ENCODE measurements at places on chromosomes 12 and 14. TPM values are rescaled to one million over a fixed set of nuclear protein-coding genes. Genes with fewer than 3 reads are reported as not detected.

The GOLT1B gene
- total RNA-seq: 104 TPM

The RNF34 gene
- total RNA-seq: 35.2 TPM

The SYNDIG1L gene
- total RNA-seq: not detected

The POTEG gene
- total RNA-seq: not detected

The ETV6 gene
- total RNA-seq: 3.2 TPM

The ITGA5 gene
- 276 TPM for total RNA-seq

The TGM1 gene
- 0.98 TPM for total RNA-seq

The NEUROD4 gene
- not detected for total RNA-seq

The MMP14 gene
- total RNA-seq: 0.52 TPM

The KCNC2 gene
- total RNA-seq: not detected

The MANSC1 gene
- total RNA-seq: 4.5 TPM

The SLC24A4 gene
- 0.41 TPM for total RNA-seq

The PTGR2 gene
- 9.9 TPM for total RNA-seq

The AICDA gene
- 0.13 TPM for total RNA-seq

The PSMC6 gene
- total RNA-seq: 90.8 TPM

The FOXN4 gene
- 0.08 TPM for total RNA-seq

The SCARB1 gene
- 166 TPM for total RNA-seq

The NXPH4 gene
- 6.8 TPM for total RNA-seq

The PROX2 gene
- total RNA-seq: not detected

The DIO2 gene
- 1.8 TPM for total RNA-seq

The SUSD6 gene
- total RNA-seq: 7.7 TPM

The PAPOLA gene
- 102 TPM for total RNA-seq

The LRRC23 gene
- 18.6 TPM for total RNA-seq

The C3AR1 gene
- not detected for total RNA-seq

The ADAMTS20 gene
- not detected for total RNA-seq

The CEBPE gene
- total RNA-seq: not detected

The TBC1D30 gene
- 1.5 TPM for total RNA-seq

The LHX5 gene
- total RNA-seq: 0.06 TPM

The TAS2R8 gene
- not detected for total RNA-seq

The ETNK1 gene
- 26.3 TPM for total RNA-seq

The OTUB2 gene
- 2.9 TPM for total RNA-seq

The GZMB gene
- not detected for total RNA-seq

The SLC17A8 gene
- not detected for total RNA-seq

The BCL11B gene
- 0.44 TPM for total RNA-seq

The KRT74 gene
- total RNA-seq: not detected

The HSPA2 gene
- 39.9 TPM for total RNA-seq

The RPL10L gene
- total RNA-seq: not detected

The LRP1-AS gene
- not detected for total RNA-seq

The MUCL1 gene
- not detected for total RNA-seq

The RNASE7 gene
- not detected for total RNA-seq

The MIP gene
- total RNA-seq: 0.15 TPM

The ZNF385A gene
- total RNA-seq: 23.4 TPM

The TMCC3 gene
- 1.4 TPM for total RNA-seq

The VDR gene
- total RNA-seq: 3.5 TPM

The PPP1R1A gene
- total RNA-seq: 0.09 TPM

The OTX2 gene
- total RNA-seq: not detected

The CCDC177 gene
- total RNA-seq: 0.04 TPM

The CCDC175 gene
- not detected for total RNA-seq

The GYS2 gene
- 0.23 TPM for total RNA-seq

The GLS2 gene
- total RNA-seq: 0.11 TPM
